Mucosa of descending colon (tissue), 3 donors: ENCODE measurements at places on chromosomes 16 and 17.
A peak's percentile ranks its signal among the peaks of the same experiment; 100 is the strongest.

DNA sequence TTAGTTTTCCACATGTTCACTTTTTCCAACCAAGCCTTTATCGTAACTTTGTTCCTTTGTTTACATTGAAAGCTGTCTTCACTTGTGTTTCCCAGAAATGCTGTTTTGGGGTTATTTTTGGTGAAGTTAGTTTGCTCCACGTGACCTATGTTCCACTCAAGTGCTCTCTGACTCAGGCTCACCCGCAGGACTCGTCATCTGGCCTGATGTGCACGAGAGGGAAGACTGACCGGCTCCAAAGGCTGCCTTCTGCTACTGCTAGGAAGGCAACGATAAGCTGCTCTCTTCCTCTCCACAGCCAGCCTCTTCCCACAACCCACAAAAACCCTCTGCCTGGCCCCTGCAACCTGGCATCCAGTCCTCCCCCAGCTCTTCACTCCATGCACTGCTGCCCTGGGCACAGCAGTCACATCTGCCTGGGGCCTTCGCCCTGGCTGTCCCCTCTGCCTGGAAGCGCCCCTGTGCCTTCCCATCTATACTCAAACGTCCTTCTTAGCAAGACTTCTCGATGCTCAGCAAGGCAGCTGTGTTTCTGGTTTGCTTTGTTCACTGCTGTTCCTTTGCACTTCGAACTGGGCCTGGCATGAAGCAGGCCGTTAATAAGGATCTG lies 28.0 kb downstream of the ZCCHC14 start:
- peak; percentile 60 for DNase-seq

DNA sequence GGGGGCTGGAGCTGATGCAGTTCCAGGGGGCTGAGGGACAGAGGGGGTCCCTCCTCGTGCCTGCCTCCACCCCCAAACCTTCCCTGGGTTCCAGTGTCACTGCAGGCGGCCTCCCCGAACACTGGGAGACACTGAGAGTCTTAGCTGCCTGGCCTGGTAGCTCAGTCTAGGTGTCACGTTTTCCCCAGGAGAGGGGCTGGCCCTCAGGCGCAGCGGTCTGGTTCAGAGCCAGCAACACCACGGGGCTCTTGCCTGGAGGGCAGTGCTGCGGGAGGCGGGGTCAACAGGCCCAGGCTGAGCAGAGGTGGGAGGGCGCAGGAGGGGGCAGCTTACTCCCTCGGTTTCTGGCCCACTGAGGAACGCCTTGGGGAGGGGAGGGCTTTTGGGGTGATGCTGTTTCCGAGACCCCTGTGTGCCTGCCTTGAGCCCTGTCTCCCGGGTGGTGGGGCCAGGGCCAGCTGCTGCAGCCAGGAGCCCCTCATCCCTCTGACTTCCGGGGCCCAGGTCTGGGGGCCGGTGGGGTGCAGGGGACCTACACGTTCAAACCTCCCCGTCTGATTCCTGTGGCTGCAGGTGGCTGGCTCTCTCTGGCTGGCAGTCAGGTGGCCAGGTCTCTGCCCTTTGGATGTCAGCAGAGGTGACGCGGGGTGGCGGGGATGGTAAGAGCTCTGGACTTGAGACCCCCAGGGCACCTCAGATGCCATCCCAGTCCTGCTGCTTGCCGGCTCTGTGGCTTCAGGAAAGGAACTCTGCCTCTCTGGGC lies 89.3 kb upstream of the GSE1 start:
- no peak for DNase-seq

- no peak for DNase-seq
Observed at GRCh38 chr16:24977678-24978075, 37.5 kb downstream of the ARHGAP17 start.

- DNase-seq = no peak
Observed at GRCh38 chr17:77535435-77535834, 394.7 kb downstream of the SEC14L1 start.

DNA sequence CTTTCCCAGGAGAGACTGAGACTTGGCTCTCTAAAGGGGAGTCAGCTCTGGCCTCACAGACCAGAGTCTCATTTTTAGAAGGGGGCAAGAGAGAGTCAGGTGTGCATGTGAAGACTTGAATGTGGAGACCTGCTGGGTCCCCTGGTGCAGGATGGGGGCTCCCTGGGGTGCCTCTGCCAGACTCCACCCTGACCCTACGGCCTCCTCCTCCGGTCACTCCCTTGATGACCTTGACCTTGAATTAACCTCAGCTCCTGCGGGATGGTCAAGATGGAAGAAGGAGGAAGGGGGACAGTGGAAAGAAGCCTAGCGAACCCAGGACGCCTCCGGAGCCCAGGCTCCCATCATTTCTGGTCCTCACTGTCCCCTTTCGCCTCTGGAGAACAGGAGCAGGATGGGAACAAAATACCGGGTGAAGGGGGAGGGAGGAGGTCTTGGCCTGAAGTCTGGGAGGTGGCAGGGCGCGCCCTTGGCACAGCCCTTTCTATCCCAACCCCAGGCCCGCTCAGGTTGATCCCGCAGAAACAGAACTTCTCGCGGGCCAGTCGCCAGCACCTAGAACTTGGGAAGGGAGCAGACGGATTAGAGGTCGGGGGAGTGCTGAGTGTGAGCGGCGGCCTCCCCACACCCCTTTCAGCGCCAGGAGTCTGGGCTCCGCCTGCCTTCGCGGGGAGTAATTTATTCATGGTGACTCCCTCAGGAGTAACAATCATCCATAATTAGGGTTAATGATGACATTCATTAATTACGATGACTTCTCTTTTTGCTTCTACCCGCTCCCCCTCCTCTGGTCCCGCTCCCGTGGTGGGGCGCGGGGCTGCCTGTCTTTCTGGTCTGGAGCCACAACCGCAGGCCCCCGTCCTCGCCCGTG lies 1.6 kb downstream of the STAC2 start:
- DNase-seq = no peak

GRCh38 chr17:42681976-42682721 lies at the start of gene CNTNAP1:
TSS of gene CNTNAP1 (plus strand) at chr17:42682531. CDS start at chr17:42682830, 299 bp downstream.
- no peak for DNase-seq

- DNase-seq = no peak
Observed at GRCh38 chr17:38750044-38750311, 1.8 kb upstream of the PCGF2 start.

DNA sequence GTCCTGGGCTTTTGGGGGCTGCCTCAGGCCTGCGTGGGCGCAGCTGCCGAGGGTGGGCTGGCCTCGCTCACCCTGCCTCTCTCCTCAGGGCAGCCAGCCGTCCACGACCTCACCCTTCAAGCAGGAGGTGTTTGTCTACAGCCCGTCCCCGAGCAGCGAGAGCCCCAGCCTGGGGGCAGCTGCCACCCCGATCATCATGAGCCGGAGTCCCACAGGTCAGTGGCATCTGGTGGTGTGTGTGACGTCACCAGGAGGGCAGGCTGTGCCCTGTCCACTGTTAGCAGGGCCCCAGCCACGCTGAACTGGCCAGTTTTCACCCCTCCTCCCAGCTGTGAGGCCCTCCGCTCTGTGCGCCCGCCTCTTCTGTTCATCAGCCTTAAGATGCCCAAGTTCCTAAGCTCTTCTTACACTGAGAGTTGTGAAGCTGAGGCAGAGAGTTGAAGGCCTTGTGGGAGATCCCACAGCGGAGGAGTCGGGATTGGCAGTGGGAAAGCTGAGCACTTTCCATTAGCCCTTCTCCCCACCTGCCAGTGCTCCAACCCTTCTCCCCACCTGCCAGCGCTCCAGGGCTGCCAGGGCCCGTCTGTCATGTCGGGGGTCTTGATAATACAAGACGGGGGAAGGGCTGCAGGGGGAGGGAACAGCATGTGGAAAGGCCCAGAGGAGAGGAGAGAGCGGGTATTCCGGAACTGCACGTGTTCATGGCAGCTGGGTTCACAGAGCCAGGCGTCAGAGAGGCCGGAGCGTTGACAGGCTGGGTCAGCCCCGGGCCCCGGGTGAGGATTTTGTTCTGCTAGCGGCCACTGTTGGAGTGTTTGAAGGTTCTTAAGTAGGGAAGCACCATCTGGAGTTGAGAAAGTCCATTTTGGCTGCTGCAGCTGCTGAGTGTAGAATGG lies 36.3 kb downstream of the OR1D5 start:
- DNase-seq = no peak

- no peak for DNase-seq
Observed at GRCh38 chr17:34168989-34169388, 86.1 kb upstream of the CCL2 start.

DNA sequence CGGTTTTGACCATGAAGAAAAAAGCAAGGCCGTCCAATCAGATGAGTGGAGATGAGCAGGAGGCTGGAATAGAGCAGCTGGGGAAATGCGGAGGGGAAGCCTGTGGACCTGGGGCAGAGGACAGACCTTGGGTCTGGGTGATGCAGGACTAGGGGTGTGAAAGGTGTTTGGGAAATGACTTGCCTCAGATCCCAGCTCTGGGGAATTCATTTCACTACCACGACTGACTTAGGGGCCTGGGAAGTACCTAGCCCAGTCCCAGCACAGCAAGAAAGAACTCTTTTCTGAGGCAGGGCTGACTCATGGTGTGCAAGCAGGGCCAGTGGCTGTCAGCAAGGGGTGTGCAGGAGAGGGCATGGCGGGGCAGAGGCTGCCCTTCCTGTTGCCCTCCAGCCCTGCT lies 14.8 kb downstream of the DNAI2 start:
- no peak for DNase-seq

DNA sequence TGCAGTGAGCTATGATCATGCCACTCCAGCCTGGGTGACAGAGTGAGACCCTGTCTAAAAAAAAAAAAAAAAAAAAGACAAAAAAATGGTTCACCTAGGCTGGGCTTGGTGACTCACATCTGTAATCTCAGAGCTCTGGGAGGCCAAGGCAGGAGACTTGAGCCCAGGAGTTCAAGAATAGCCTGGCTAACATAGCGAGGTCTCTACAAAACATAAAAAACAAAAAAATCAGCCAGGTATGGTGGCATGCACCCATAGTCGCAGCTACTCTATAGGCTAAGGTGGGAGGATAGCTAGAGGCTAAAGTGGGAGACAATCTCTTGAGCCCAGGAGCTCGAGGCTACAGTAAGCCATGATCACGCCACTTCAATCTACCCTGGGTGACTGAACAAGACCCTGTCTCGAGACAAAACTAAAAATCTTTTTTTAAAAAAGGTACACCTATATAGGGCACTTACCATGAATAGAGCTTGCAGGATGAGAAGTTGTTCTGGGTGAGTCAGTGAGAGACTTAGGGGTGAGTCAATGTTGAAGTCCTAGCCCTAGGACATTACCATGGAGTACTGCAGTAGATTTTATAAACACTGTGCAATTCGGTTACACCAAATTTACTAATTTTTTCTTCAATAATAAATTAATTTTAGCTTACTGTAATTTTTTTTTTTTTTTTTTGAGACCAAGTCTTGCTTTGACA lies 19.0 kb downstream of the USP32 start:
- no peak for DNase-seq

GRCh38 chr16:30902029-30902972 lies 5.9 kb downstream of the CTF1 start:
- peak; percentile 79 for DNase-seq

GRCh38 chr16:69651217-69651616 lies 75.1 kb downstream of the NQO1 start:
- no peak for DNase-seq

DNA sequence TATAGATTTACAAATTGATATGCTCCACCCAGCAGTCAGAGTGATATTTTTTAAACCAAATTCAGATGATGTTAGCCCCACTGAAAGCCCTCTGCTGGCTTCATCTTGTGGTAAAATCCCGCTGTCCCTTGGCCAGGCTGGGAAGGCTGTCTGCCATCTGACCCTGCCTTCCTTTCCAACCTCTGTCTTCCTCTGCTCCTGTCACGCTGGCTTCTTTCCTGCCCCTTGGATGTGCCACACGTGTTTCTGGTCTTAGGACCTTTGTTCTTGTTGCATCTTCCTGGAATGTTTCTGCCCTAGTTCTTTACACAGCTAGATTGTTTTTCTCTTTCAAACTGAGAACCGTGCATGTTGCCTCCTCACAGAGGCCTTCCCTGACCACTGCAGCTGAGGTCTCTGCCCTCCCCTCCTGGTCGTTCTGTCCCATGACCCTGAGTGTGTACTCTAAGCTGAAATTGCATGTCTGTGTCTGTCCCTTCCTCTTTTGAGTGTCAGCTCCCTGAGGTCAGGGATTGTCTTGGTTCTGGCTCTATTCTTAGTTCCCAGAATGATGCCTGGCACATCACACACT lies 11.4 kb downstream of the NT5M start:
- DNase-seq = no peak

GRCh38 chr17:79952265-79952877 lies 83.3 kb downstream of the TBC1D16 start:
- DNase-seq = no peak

DNA sequence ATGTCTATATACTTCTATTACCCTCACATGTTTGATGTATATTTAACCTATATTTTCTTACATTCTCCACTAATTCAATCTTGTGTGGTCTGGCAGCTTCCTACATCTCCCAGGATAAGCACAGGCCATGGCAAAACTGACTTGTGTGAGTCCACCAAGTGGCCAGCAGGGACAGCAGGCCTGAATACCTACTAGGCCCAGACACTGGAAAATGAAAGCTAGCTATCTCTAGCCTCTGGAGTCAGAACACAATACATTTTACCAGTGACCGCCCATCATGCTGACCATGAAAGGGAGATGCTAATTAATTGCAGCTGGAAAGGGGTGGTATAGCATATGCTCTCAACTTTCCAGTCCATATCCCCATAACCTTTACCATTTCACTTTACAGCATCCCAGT lies 132.3 kb downstream of the PCTP start:
- DNase-seq = no peak

DNA sequence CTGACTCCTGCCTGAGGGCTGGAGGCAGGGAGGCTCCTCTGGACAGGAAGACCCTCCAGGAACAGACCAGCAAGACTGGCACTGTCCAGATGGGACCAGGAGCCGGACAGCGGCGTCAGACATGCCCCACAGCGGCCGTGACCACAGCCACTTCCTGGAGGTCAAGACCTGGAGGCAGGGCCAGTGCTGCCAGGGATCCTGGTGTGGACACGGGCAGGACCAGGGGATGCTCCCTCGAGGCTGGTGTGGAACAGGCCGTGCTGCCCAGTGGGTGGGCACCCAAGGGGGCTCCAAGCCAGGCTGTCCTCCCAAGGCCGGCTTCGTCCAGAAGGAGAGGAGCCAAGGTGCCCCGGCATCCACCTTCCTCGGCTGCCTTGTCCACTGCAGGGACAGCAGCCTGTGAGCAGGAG lies 4.5 kb upstream of the CCDC57 start:
- DNase-seq = peak; percentile 60

DNA sequence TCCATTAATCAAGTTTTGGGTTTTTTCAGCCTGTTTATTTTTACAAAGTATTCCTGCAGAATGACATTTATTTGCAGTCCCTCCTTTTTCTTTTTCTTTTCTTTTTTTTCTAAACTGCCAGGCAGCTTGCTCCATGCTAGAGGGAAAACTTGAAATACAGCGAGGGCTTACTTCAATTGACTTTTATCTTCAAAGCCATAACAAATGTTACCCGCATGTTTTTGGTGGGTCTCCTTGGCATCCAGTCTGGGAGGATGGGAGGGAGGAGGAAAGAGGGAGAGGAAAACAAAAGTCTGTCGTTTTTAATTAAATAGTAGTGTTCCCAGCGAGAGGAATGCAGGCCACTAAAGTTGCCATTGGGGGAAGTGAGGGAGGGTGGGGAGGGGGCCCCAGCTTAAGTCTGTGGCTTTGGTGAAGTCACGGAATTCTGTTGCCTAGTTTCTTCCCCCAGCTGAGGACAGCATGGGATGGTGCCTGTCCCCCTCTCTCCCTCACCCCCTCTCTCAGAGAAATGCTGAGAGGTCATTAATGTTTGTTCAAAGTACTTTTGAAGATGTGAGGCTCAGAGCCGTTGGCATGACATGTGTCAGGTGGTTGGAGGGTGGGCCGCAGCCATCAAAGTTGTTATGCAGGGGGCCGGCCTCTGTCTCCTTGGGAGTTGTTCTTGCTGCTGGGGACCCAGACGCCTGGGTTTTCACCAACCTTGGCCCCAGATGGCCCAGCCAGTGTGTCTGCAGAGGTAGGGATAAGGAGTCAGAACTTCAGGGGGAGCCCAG lies 2.9 kb downstream of the NKD1 start:
- DNase-seq = no peak
